Stimulated activated CD4-positive, alpha-beta T cell treated with anti-CD3 and anti-CD28 coated beads, Interleukin-1b, Interleukin-23, amount 100 ng/mL, for 1 hour (primary cell): ENCODE measurements at places on chromosomes 2 and 18.

- DNase-seq = no peak
Measured at GRCh38 chr2:36184848-36185247, 170.7 kb upstream of the CRIM1 start.

- DNase-seq = no peak
Measured at GRCh38 chr2:217614096-217614495, 388.7 kb downstream of the TNS1 start.

GRCh38 chr2:53098696-53099078 is 668.9 kb upstream of the CHAC2 start:
- no peak for DNase-seq

DNA sequence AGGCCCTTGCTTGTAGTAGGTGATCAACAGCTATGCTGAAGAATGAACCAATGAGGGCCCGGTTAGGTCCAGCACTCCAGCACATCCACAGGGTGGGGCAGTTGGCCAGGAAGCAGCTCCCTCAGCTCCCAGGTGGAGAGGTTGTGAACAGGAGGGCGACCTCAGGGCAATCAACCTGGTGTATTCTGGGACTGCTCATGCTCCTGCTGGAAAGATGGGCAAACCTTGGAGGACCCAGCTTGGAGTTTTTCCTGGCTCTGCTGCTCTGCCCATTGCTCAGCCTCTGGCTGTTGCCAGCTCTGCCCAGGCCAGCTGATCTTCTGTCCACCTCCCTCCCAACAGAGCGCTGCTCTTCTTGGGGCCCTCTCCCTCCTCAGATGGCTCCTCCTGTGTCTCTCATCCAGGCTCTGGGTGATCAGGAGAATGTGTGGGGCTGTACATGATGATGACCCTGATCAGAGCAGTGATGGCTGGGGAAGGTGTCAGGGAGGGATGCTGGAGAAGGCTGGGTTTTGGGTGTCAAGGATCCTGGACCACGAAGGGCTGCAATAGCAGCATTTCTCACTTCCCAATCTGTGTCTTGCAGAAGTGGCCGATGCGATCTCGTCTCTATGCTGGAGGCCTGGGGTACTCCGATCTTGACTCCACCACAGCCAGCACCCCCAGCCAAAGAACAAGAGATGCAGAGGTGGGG is 3.4 kb downstream of the TCF23 start:
- no peak for DNase-seq

- no peak for DNase-seq
Measured at GRCh38 chr2:95056044-95056443, 30.5 kb downstream of the MAL start.
